ENCODE measurements at places on chromosomes 1 and 21.

GRCh38 chr1:232969799-232970198 lies 19.4 kb downstream of the NTPCR start:
- no peak for DNase-seq

GRCh38 chr21:35284199-35284598 lies 235.1 kb upstream of the RUNX1 start:
- DNase-seq, result peak; percentile 9

GRCh38 chr1:152190589-152190988 lies 31.6 kb upstream of the RPTN start:
- DNase-seq, result no peak

DNA sequence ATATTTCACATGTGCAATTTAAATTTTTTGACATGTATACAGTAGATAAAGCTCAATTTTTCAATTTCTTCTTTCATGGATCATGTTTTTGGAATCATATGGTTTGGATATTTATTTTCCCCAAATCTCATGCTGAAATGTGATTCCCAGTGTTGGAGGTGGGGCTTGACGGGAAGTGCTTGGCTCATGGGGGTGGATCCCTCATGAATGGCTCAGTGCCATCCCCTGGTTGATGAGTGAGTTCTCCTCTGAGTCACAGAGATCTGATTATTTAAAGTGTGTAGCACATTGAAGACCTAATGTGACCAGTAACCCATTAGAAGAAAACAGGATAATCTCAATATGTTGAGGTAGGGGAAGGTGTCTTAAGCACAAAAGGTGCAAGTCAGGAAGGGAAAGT lies 9.1 kb upstream of the IFI16 start:
- DNase-seq, result peak; percentile 77

- DNase-seq, result no peak
Measured at GRCh38 chr1:229370601-229371021, 27.8 kb upstream of the CCSAP start.

DNA sequence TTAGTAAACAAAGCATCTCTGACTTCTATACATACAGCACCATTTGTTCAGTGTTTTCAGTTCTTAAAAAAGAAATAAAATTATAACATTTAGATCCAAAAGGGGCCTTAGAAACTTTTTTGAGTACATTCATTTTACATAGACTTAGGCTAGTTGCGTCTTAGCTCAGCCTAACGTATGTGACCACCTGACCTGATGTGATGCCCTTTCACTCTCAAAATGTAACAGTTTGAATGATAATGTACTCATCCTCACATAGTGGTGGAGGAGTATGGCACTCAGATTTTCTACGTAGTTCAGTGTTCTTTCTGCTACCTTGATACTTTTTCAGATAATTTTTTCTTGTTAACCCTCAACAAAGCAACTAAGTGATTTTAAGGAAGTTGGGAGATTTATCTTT lies 43.4 kb downstream of the RPRD2 start:
- no peak for DNase-seq

DNA sequence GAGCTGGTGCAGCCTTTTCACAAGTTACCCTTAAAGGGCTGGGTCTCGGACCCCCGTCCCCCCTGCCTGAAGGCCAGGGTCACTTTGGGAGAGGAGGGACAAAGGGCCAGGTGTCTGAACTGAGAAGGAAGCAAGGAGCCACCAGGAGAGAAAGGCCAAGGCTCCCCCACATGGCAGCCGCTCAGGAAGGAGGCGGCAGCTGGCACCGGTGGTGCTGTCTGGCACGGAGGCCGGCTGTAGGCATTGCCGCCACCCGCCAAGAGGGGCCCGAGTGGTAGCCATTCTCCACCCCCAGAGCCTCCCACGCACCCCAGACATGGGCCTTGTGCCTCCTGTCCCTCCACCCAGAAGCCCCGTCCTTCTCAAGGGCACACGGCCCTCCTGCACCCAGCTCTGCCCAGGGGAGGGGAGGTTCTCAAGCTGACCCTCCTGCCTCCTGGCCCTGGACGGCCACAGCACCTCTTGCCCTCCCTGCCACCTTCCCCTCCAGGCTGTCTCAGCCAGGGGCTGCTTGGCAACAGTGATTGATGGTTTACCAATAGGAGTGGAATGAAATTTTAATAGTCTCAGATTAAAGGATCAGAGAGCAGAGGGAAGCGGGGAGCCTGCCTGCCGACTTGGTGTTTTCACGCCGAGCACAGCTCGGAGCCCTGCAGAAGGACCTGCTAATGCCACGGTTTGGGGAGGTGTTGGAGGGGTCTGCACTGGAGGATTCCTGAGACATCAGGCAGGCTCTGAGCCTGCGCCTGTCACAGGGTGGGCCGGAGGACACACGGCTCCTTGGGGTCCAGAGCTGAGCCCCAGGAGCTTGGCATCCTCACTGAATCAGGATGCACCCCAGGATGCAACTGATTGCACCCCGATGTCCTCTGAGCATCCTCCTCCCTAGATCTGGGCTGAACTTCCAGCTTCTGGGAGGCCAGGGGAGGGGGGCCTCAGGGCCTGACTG lies 211.9 kb upstream of the VAMP3 start:
- DNase-seq, result no peak

GRCh38 chr1:204588826-204589225 lies 72.6 kb downstream of the MDM4 start:
- no peak for DNase-seq

DNA sequence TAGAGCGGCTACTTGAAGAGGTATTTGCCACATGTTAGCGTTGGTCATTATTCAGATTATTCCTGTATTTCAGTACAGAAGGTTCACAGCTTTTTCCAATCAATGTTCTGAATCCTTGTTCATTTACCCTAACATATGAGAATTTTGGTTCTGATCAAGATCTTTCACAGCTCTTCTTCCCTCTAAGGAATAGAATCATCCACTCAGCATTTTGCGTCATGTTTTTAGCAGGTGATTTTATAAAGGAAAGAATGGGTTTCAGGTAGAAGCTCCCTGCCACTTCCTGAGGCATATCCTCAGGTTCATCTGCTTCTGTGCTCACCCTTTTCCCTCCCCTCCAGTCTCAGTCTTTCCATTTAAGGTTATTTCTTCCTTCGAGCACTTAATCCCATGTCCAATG lies 66.4 kb downstream of the NPHS2 start:
- no peak for DNase-seq

DNA sequence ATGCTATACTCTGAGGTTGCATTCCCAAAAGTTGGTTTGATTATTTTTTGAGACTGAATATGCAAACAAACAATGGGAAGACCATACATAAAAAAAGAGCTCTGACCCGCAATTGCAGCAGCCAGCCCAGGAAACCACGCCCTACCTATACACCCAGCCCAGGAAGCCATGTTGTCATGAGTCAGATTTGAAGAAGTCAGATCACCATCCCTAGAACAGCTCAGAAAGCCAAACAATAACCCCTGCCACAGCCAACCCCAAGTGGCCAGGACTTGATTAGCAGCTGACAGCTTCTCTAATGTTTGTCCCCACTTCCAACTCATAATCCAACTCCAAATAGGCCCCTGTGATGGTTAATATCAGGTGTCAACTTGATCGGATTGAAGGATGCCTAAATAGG lies 621.9 kb downstream of the NPHP4 start:
- DNase-seq, result no peak

DNA sequence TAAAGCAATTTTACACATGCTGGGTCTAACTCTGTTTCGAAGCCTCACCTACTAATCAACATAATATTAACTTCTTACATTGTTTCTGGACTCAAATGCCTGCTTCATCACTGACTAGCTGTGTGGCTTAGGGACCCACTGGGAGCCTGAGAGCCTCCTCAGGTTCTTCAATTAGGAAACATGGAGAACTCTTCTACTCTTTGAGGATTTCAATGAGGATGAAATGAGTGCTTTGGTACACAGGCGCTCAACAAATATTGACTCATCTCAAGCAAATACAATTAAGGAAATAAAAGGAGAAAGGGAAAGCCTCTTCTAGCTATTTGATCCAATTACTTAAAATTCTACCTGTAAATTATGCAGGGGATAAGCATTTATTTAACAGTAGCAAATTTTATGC lies 84.4 kb upstream of the JAK1 start:
- DNase-seq, result no peak

- no peak for DNase-seq
Measured at GRCh38 chr1:230503726-230504125, 77.6 kb upstream of the PGBD5 start.

- no peak for DNase-seq
Measured at GRCh38 chr1:202547215-202547614, 163.0 kb downstream of the SYT2 start.

DNA sequence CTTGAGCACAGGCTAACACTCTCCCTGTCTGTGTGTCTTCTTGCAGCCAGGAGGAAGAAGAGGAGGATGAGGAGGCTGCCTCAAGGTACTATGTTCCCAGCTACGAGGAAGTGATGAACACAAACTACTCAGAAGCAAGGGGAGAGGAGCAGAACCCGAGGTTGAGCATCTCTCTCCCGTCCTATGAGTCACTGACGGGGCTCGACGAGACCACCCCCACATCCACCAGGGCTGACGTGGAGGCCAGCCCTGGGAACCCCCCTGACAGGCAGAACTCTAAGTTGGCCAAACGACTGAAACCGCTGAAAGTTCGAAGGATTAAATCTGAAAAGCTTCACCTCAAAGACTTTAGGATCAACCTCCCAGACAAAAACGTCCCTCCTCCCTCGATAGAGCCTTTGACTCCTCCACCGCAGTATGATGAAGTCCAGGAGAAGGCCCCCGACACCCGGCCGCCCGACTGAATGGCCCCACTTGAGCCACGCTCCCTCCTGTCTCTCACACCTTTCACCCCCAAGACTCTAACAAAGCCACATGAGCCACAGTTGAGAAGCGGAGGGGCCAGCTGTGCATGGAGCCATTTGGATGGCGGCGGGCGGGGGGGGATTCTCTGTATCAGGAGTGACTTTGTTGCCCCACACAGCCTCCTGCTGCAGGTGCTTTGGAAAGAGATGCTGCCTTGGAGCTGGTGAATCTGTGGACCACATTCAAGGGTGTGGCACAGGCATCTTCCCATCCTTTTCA lies 27.6 kb upstream of the FHAD1 start:
- no peak for DNase-seq

Data from AG08395 (cell line).